ENCODE measurements at places on chromosomes 12 and 14.

DNA sequence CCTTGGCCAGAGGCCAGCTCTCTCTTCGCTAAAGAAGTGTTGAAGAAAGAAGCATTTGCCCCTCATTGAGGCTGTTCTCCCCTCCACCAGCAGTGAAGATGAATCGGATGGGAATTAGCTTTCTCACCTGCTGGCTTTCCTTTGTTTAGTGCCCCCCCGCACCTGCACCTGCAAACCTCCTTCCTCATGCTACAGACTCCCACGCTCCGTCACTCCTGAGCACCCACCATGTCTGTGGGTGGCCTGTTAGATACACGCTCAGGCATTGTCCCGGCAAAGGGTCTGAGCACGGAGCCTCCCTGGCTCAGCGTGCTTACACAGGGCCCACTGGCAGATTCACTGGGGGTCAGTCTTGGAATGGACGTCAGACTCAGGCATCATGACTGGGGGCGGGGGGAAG lies 121.6 kb downstream of the GLT1D1 start:
- DNase-seq: peak; percentile 13

- DNase-seq: no peak
These were observed 19.7 kb downstream of the SLC41A2 start for GRCh38 chr12:104938371-104938770.

DNA sequence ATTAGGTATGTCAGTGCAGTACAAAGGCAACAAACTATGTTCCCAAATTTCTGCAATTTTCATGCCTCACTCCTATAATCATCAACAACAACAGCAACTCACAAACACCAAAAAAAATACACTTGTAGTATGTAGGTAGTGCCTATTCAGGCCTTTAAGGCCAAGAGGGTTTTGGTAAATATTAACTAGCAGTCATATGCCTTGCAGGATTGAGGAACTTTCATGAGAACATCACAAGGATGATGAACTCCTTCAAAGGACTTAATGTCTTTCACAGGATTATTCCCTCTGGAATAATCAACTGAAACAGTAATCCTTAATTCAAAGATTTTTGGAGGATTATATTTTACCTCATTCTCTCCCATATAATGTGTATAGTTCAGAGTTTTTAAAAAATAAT lies 293.8 kb downstream of the NOVA1 start:
- DNase-seq: no peak

- no peak for DNase-seq
These were observed 95.2 kb downstream of the KCNA5 start for GRCh38 chr12:5138845-5139244.

DNA sequence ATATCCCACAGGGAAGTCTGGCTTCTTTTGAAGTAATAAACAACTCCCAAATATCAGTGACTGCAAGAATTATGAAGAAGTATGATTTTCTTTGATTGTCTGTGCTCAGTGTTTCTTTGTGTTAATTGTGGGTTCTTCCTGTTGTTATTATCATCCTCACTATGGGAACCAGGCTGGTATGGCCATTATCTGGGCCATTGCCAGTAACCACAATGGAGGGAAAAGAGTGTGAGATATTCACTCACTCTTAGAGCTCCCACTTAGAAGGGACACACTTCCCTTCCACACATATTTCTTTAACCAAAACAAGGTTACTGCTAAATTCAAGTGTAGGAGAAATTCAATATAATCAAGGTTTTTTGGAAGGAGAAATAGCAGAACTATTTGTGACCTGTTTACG lies 503.7 kb downstream of the SLC6A15 start:
- DNase-seq: no peak

DNA sequence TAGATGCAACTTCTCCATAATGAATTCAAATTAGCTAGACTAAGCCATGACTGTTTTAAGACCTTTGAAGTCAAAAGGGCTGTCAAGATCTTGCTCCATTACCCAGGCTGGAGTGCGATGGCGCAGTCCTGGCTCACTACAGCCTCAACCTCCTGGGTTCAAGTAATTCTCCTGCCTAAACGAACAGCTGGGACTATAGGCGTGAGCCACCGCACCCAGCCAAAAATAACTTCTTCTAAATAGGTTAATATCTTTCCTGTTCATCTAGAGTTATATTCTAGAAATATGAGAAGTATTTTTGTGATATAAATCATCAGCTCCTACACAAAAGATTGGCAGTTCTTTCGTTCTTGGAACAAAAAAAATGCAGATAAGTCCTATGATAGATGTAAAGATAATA lies 39.6 kb upstream of the SOS2 start:
- DNase-seq: no peak

DNA sequence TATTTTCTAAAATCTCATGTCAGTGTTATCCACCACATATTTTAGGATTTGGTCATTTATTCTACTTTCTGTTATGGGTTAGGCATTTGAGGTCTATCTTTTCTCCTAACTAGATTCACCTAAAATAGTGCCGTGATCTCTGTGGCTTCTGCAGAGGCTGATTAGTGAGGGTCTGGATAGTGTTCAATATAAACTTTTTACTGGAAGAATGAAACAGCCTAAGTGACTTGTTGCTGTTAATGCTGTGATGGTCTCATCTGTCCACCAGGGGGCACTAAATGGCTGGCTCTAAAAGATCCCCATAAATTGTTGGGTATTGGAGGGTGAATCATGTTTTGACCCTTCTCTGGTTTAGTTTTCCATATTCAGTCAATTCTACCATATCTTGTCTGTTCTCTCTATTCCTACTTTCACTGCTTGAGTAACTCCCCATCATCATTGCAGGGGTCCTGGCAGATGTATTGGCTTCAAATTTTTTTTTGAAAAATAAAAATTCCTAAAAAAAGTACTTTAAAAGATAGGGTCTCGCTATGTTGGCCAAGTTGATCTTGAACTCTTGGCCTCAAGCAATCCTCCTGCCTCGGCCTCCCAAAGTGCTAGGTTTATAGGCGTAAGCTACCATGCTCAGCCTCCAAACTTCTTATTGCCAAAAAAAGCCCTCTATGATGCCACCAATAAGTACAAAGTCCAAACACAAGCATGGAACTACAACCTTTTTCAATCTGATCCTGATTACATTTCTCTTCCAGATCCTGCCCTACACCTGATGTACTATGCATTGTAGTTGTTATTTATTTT lies 6.9 kb downstream of the PABPN1 start:
- DNase-seq: peak; percentile 77

DNA sequence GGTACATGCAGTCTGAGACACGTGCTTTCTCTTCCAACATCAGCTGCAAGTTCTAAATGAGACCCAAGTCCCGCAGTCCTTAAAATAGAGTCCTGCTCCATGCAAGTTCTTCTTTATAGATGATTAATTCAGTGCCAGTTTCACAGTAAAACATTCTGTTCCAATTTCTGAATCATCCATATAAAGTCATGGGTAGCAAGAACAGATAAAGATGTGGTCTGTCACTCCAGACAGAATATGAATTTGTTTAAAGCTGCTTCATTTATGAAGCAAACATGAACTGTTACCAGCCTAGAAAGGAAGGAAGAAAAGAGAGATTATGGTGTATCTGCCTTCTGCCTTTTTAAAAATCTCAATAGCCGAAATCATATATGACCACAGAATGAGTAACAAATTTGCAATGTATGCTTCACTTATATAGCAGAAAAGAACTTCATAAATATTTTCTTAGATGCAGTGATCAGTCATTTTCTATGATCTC lies 83.3 kb downstream of the KITLG start:
- DNase-seq: no peak

DNA sequence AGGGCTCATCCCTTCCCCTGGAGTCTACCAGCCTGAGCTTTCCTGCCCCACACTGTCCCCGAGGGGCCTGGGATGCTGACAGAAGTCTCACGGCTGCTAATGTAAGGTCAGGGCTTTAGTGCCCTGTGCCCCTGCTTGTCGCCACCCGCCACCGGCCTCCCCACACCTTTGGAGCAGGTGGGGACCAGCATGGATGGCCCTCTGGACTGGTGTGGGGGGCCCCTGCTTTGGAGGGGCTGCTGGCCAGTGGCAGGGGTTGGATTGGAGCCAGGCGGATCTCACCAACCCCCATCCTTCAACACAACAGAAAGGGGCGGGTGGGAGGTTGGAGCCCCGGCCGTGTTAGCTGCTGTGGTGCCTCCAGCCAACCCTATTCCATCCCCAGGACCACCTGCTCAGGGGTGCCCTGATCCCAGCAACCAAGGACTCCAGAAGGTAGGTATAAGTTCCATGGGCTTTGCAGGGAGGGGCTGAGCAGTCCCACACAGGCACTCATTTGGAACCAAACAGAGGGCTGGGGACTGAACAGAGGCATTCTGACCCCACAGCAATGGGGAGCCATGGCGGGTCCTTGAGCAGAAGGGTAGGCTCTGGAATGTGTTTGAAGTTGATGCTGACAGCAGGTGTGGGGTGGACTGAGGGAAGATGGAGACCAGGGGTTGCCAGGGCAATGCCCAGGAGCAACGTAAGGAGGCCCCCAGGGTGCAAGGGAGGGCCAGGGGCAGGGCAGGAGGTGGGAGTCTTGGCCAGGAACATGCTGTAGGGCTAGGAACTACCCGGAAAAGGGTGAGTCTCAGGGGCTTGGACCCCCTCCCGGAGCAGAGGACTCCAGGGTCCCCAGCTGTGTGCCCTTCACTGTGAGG lies 145.1 kb upstream of the C14orf180 start:
- DNase-seq: no peak

- DNase-seq: peak; percentile 51
These were observed 196.6 kb downstream of the PCNX1 start for GRCh38 chr14:71103662-71104484.

DNA sequence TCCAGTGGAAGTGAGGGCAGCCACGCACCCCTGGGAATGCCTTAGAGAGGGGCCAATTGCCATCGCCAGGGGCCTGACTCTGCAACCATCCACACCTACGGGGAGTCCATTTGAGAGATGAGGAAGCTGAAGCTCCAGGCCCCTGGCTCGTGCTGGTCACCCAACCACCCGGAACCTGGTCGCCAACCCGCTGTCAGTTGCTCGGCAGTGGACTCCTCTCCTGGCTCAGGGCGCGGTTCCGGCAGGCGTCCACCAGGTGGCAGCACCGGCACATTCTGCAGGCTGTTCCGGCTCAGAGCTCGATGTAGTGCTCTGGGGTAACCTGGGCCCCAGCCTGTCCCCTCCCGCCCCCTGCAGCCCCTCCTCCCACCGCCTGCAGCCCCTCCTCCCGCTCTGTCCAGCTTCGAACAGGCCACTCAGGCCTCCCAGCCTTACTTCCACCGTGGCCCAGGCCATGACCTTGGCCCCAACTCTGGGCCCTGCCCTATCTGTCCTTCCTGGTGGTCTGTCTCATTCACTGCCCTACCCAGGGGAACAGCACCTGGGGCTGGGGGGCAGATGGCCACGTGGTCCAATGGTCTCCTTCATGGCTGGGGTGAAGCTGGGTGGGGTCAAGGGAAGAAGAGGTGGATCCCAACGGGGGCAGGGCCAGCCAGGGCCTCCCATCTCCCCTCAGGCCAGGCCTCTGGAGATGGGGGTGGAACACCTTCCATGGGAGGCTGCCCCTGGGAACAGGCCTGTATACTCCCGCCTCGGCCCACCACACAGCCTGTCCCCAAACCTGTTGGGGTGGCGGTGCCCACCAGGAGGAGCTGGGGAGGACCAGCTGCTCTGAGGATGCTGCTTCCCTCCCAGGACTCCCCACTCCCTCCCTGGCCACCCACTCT lies 15.7 kb downstream of the SIVA1 start:
- DNase-seq: peak; percentile 69

DNA sequence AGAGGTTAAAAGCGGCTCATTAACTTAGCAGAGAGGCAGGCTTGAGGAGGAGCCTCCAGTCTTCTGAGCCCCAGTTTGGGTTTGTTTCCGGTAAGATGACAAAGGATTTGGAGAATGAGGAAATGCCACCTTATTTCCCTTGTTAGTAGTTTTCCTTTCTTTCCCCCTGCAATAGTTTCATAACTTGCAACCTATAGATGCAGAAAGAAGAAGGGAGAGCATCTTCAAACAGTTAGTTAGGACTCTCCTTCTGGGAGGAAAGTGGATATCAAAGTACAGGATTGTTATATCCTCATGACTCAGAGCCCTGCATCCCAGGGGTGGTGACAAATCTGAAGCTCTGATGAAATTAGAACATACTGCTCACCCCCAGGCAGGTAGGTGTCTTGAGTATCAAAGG lies 180.7 kb upstream of the SLC38A2 start:
- no peak for DNase-seq

- DNase-seq: no peak
These were observed 116.6 kb upstream of the RTL1 start for GRCh38 chr14:101019990-101020710.

DNA sequence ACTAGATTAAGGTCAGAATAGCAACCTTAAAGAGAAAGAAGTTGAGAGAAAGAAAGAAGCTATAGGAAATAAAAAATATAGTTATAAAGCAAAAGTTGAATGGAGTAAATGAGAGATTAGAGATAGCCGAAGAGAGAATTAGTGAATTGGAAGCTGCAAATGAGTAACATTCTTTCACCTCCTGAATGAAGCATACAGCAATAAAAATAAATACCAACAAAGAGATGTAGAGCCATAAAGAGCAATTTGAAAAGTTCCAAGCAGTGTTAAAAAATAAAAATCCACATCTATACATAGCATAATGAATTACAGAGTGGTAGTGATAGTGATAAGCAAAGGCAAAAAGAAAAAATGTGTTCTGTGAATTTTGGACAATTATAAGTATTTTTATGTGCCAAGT lies 177.9 kb downstream of the VRK1 start:
- DNase-seq: no peak

DNA sequence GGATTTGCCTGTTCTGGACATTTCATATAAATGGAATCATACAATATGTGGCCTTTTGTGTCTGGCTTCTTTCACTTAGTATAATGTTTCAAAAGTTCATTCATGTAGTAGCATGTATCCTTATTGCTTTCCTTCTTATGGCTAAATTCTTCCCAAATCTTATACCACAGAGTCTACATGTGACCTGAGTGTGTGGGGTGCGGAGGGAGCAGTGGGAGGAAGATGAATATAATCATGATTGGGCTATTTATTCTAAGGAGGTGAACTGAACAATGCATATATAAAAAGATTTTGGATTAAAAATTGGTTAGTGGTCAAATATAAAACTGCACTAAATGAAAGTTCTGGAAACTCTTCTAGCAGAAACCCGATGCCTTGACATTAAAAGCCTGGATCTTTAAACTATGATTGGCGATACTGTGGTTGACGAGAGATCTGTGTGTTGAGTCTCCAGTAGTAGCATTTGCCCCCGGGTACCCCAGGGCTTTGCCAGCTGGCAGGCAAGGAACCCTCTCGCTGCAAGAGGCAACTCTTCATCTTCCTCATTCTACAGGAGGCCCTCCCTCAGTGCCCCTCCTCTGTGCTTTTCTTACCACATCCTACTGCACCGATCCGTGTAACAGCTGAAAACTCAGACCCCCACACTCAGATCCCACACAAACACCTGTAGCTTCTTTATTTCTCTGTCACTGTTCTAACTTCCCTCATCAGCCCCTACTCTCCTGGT lies 2.6 kb downstream of the CYP46A1 start:
- DNase-seq: no peak

- peak; percentile 47 for DNase-seq
These were observed 729 bp downstream of the OSBPL8 start for GRCh38 chr12:76558684-76559399.

GRCh38 chr12:106427917-106428316 lies 70.4 kb downstream of the POLR3B start:
- DNase-seq: no peak

- DNase-seq: no peak
These were observed 50.0 kb downstream of the FLRT2 start for GRCh38 chr14:85579942-85580341.

GRCh38 chr12:105189293-105189692 lies 46.7 kb downstream of the APPL2 start:
- no peak for DNase-seq
